ENCODE measurements at places on chromosomes 1 and 21. TPM values are rescaled to one million over a fixed set of nuclear protein-coding genes. Genes with fewer than 3 reads are reported as not detected.

DNA sequence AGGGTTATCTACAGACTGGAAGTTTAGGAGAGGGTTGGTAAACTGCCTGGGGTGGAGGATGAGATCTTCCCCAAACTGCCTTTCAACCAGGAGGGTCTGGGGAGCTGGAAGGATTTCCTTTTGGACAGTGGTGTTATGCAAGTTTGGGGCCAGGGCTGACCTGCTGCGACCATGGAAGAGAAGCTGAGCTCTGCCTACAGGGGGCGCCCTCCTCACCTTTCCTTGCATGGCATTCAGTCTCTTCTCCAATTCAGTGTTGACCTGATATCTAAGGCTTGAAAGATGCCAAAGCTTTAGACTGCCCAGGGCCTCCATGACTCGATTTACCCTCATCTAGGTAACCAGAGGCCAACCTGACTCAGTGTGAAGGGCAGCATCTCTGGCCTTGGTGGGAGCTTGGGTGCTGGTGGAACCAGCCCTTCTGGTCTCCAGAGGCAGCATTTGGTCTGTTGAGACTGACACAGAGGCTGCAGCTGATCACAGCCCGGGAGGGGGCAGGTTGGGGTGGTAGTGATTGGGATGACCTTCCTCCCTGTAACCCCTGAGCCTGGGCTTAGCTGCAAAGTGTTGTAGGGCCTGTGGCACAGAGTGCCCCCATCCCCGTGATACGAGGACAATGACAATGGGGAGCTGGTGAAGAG lies 170.0 kb downstream of the GRIK3 start:
- DNase-seq: no peak

DNA sequence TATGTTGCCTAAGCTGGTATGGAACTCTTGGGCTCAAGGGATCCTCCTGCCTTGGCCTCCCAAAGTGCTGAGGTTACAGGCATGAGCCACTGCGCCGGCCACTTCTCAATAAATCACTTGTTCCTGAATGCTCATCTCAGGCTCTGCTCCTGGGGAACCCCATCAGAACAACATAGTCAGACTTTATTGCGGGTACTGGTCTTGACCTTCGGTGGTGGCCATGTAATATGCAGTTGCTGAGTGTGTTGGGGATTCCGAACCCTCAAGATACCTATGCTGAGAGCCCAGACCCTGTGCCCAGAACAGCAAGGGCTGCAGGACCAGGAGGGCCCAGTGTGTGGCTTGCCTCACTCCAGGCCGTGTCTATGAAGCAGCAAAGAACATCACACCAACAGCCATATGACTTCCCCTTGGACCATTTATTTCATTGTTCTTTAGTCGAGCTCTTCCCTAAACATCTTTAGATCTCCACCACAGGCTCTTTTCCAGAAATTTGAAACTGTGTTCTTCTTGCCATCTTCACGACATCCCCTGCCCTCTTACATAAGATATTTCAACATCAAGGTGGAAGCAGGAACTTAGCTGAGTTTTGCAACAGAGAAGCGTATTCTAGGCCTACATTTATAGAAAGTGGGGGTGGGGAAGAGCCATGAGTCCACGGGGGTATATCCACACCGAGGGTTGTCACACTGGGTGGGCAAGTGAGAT lies 12.7 kb upstream of the SDHB start:
- no peak for DNase-seq

GRCh38 chr1:88961647-88962275 lies 30.7 kb downstream of the KYAT3 start:
- DNase-seq: no peak

GRCh38 chr1:199044191-199044590 lies 405.4 kb downstream of the PTPRC start:
- DNase-seq: peak; percentile 28

GRCh38 chr1:203406446-203407045 lies 55.6 kb upstream of the FMOD start:
- peak; percentile 7 for DNase-seq

DNA sequence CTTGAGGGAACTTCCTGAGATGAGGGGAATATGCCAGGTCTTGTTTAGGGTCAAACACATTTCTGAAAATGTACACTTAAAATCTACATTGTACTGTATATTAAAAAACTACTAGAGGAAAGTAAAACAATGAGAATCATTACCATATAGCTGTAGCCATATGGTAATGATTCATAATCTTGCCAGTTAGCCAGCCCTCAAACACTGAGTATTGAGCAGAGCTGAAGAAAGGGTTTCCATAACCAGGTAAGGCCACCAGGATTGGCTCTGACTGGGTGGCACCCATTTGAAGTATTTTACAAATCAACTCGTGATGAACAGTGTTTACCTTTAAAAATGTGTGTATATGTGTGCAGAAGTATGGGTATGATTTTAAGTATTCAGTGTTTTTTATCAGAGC lies 226.7 kb downstream of the SLC45A1 start:
- no peak for DNase-seq

GRCh38 chr1:21175324-21175669 lies 1.4 kb downstream of the EIF4G3 start:
- peak; percentile 55 for DNase-seq

DNA sequence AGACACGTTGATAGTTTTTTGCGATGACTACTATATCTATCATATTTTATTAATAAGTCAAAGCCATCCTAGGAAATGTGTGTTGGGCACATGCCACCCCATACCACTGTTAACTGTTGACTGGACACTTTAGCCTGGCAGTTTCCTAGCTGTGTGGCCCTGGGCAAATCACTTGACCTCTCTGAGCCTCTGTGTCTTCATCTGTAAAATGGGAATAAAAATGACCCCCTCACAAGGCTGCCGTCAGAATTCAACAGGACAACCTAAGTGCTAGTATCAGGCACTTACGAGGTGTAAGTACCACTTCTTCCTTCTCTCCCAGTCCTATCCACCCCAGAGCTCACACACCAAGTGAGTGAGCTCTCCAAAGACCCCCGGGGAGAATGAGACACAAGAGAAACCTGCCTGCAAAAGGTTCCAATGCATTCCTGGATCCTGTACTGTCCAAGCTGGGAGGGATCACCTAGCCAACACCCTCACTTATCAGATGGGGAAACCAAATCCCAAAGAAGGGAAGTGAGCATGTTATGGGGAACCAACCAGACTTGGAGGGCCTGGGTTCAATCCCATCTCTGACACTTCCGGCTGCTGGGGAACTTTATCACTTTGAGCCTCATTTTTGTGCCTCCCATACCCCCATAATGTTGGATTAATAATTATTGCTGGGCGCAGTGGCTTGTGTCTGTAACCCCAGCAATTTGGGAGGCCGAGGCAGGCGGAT lies 24.9 kb downstream of the HSPG2 start:
- no peak for DNase-seq

DNA sequence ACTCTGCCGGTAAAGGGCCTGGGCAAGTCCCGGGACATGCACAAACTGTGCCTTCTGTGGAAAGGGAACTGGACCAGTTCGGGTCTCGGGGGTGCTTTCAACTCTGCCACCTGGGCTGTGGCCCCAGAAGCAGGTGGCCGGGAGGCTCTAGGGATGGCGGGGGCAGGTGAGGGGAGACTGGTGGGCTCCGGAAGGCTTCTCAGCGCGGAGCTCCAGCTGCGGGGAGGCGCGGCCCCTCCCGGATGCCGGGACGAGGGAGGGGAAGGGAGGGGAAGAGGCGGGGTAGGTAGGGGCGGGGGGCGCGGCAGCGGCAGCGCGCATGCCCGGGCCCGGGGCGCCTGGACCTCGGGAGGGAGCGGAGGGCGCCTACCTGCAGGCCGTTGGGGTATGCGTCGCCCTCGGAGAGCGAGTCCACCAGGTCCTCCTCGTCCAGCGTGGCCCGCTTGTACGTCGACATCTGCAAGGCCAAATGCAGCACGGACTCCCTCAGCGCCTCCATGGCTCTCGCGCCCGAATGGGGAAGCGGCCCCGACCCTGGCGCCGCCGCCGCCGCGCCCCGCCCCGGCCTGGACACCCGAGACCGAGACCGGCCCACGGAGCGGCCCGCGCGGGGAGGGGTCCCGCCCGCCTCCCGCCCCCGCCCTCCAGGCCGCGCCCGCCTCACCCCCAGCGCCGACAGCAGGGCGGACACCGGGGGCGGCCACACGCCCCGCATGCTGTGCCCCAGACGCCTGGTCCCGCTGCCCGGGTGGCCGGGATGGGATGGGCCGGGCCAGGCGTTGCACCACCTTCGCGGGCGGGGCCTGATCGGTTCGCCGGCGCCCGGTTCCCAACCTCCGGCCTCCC lies at the start of gene ECE1:
Gene ECE1 (minus strand): TSS at position 764 of the 846 bp plus-strand sequence. CDS start 49 bp downstream, at position 715.
- DNase-seq: no peak

DNA sequence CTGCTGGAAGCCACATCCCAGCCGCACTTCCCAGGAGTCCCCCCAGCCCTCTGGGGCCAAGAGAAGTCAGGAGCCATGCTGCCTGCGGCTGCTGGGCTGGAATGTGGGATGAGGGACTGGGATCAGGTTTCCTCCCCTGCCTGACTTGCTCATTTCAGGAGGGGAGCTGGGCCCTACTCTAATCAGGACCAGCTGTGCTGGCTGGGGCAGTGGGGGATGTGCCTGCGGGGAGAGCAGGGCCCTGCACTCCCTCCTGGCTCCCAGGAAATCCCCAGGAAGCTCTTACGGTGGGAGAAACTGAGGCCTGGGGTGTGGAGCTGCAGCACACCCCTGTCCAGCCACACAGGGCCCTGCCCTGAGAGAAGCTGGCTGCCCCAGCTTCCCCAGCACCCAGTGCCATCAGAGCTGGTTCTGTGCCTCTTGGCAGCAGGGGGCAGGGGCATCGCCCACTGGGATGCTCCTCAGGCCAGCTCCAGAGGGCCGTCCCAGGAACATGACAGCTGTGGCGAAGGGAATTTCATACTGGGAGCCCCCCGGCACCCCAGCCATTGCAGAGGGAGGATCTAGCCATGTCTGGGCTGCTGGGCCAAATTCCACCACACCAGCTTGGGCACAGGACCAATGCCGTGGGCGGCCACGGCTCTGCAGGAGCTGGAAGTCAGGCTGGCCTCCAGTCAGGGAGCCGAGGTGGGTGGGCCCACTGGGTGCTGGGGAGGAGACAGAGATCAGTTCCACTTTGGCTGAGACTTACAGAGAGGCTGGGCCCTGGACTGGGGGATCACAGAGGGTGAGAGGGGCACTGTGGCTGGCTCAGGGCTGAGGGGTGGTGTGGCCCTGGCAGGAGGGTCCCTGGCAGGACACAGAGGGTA lies 21.3 kb upstream of the PRSS38 start:
- DNase-seq: peak; percentile 99

DNA sequence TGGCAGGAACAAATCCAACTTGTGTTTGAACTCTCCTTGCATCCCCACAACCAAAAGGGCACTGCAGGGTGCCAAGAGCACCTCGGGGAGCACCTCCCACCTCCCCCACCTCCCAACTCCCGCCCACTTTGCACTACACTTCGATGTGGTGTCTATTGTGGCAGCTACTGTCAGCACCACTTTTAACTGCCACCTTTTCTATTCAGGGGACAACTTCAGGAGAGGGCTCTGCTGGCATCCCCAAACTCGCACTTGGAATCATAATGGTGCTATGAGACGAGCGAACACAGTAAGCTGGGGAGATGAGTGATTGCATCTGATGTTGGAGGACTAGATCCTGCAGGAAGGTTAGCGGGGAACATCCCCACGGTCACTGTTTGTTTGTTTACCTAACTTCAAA lies 238.2 kb upstream of the PROX1 start:
- DNase-seq: no peak

- no peak for DNase-seq
Observed at GRCh38 chr1:61337441-61337951, 255.1 kb downstream of the NFIA start.

DNA sequence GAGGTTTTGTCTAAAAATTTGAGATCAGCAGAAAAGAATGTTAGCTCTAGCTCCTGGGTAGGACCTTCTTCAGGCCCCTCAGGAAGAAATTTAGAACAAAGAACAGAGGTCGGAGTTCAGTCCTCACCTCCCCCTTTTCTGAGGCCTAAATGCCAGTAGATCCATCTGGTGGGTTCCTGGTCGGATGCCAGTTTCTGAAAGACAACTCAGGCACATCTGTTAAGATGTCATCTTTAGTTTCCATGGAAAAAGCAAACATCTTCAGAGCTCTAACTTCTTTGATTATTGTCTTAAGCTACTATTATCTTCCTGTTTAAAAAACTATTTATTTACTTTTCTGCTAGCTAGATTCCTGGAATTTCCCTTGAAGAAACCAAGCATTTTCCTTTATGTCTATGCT lies 37.1 kb upstream of the USP25 start:
- DNase-seq: no peak

The TMEM200B gene
- total RNA-seq: 4.3 TPM

The CFAP141 gene
- not detected for total RNA-seq

The DTL gene
- 28.0 TPM for total RNA-seq

The CYP4A22 gene
- total RNA-seq: not detected

The LINGO4 gene
- not detected for total RNA-seq

The TMPRSS15 gene
- total RNA-seq: 3.6 TPM
